Liver (tissue), 10 donors: ENCODE measurements at places on chromosomes 11 and 22.
A peak's percentile ranks its signal among the peaks of the same experiment; 100 is the strongest.

DNA sequence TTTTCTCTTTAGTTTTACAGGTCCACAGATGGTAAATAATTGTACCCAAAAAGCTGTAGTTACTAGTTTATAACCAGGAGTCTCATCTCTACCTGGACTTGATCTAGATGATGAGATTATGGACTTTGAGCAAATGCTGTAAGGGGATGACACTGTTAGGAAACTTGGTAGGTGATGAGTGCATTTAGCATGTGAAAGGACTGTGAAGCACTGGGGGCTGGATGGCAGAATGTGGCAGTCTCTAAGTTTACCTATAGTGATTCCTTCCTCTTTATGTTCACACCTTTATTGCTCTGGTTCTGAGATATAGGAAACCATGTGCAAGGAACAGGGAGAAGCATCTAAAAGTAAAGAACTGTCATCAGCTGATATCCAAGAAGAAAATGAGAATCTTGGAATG, 230.7 kb upstream of the CHORDC1 start:
- DNase-seq, result no peak

- DNase-seq, result no peak
These were observed 62.8 kb downstream of the PRDM11 start for GRCh38 chr11:45209000-45209879.

GRCh38 chr11:61080986-61081590, 21.2 kb upstream of the CD5 start:
- no peak for DNase-seq

DNA sequence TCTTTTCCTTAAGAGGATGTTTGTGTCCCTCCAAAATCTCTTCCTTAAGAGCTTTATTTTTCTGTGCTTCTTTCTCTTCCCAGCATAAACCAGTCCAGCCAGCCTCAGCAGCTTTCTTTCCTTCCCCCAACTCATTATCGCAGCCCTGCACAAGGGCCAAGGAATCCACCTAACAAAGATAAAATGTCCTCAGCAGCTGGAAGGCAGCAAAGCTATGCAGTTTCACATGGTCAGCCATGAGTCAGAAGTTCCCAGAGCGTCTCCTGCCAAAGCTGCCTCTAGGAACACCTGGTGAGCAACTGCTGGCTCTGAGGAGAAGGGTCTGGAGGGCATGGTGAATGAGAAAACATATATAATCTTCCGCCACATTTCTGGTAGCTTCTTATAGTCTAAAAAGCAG, 45.3 kb upstream of the HMGXB4 start:
- DNase-seq, result peak; percentile 57

DNA sequence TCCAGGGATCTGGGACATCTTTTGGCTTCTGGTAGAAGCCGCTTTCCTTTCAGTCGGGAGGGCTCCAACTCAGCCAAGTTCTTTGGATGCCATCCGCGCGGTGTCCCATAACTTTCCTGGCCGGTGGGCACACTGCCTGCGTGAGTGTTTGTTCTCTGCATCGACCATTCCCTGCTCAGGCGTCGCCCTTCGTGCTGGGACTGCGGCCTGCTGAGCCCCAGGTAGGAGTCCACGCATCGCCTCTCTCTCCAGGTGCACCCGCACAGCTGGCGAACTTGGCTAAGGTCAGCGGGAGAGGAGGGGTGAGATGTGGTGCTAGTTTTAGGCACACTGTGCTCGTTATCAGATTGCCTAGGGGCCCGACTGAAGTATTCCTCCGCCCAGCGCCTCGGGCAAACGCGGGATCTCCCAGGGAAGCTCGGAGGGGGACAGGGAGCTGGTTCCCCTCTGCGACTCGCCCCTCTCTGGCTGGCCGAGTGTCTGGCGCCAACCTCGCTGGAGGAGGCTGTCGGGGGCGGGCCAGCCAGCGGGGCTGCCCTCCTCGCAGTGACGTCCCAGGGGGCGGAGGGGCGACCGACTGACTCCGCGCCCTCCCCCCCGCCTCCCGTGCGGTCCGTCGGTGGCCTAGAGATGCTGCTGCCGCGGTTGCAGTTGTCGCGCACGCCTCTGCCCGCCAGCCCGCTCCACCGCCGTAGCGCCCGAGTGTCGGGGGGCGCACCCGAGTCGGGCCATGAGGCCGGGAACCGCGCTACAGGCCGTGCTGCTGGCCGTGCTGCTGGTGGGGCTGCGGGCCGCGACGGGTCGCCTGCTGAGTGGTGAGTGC, at the start of gene LAYN:
Gene LAYN (plus strand): TSS at position 607 of the 823 bp plus-strand sequence. CDS start 124 bp downstream, at position 731.
- DNase-seq, result no peak

- no peak for DNase-seq
These were observed 174.2 kb downstream of the BUD13 start for GRCh38 chr11:116598556-116598955.

GRCh38 chr11:85961930-85962363, 106.8 kb downstream of the CCDC83 start:
- DNase-seq, result no peak

DNA sequence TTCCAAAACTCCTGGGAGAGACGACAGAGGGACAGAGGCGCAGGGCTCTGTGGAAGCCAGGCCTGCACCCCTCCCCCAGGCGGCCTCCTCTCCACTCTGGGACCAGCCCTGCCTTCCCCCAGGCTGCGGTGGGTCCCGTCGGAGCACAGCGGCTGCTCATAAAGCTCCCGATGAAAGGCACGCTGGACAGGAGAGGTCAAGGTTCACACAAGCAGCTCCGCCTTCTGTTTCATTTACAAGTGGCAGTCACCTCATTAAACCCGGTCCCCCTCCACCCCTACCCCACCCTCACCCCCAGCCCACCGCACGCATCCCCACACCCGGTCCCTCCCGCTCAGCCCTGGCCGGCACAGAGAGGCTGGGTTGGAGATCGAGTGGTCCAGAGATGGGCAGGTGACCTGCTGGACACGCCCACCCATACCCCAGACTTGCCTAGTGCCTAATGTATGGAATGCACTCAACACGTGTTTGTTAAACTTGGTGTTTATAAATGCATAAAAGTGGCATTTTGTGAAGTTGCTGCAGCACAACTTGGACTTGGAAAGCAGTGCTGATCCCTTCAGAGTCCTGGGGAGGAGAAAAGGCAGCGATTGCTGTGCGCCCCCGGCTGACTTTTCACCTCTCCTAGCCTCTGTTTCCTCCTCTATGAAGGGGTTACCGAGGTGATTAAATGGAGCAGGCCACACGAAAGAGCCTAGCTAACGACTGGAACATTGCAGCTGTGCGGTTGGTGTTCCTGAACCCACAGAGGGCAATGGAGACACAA, 26.0 kb downstream of the RPUSD4 start:
- DNase-seq, result no peak

DNA sequence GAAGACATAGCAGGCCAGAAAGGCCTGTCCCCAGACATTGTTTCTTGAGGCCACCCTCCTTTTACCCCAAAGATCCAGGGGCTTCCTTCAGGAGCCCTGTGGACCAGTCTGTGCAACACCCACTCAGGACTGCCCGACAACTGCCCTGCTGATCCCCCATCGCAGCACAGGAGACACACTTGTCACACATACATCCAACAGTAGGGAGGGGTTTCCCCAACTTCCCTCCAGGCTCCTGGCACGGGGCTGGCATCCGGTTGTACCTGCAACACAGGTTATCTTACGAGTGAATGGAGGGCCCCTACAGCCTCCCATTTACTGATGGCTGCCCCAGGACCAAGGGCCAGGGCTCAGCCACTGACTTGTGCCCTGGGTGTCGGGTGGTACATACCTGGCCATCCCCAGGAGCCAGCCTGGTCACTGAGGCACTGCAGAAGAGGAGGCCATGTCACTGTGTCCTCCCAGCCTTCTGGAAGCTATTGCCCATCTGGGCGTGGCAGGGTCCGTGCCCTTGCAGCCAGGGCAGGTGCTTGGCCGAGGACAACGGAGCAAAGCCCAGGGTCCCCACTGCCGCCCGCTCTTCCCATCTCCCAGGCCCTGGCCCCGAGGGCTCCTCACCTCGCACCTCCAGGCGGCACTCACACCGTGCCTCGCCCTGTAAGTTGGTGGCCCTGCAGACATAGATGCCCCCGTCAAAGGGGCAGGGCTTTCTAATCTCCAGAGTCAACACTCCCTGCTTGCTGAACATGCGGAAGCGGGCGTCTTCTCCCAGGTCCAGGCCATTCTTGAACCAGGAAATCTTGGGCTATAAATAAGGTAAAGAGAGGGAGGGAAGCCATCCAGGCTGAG, 20.8 kb downstream of the MYBPC3 start:
- DNase-seq, result no peak

DNA sequence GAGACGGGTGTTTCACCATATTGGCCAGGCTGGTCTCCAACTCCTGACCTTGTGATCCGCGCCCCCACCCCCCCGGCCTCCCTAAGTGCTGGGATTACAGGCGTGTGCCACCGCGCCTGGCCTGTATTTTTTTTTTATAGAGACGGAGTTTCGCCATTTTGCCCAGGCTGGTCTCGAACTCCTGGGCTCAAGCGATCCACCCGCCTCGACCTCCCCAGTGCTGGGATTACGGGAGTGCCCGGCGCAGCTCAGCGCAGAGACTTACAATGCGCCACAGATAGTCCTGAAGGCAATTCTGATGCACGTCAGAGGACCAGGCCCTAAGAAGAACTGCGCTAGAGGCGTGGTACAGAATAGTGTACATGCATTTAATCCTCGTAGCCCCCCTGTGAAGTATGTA, 587 bp upstream of the VPS51 start:
- no peak for DNase-seq

DNA sequence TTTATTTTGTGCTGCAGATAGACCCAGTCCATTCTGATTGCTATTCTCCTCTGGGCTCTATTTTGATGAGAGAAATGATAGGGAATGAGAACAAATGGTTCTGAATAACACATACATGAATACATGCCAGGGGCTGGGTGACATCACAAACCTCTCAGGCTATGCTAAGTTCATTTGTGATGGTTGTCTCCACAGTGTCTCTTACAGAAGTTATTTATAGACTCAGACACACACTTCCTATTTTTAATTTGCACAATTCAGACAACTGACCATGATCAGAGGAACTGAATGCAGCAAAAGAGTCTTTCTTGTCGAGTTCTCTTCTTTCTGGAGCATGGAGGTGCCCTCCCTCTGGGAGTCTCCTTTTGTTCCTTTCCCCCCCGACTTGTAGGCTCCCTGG, 991.7 kb downstream of the OPCML start:
- DNase-seq, result no peak

DNA sequence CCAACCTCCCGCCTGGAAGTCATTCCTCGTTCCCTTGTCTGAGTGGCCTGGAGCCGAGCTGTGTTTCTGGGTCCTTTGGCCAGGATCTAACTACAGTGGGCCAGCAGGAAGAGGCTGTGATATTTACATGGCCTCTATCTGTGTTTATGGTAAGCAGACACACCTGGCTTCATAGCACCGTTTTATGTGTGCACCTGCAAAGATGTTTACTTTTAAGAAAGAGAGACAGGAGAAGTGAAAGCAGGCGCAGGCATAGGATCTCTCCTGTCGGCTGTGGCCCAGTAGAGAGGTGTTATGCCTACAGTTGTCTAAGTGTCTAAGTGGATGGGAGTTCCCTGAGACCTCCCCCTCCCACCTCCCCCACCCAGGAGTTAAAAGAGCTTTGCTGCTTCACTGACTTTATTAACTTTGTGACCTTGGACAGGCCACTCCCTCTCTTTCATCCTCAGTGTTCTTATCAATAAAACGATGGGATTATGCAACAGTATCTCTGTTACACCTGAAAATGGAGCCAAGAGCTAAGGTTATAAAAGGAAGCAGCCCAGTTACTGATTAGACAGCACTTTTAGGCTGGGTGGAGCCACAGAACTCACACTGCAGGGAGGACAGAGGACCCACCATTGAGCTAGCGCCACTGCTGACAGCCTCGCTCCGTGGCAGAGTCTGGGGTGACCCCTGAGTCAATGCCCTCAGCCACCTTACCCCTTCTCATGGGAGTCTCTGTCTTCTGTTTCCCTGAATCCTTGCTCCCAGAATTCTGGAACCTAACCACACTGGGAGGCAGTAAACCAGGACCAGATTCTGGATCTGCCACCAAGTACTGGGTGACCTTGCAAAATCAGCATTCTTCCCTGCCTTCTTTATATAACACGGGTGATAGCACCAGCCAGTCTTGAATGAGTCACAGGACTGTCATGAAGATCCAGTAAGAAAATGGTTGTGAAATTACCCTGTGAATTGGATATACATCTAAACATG, 22.0 kb downstream of the ST14 start:
- peak; percentile 53 for DNase-seq

DNA sequence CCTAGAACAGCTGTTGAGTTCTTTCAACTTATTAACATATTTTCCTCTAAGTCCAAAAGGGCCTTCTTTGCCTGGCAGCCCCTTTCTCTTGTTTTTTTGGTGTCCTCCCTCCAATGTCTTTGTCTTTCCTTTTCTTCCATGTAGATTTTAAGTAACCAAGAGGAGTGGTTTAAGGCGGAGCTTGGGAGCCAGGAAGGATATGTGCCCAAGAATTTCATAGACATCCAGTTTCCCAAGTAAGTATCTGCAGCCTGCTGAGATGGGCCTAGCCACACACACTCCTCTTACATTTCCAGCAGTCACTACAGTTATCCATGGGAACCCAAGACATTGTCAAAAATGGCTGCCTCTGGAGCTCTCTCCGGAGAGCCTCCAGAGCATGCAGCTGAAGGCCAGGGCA, 4.5 kb upstream of the TMA7B start:
- no peak for DNase-seq

DNA sequence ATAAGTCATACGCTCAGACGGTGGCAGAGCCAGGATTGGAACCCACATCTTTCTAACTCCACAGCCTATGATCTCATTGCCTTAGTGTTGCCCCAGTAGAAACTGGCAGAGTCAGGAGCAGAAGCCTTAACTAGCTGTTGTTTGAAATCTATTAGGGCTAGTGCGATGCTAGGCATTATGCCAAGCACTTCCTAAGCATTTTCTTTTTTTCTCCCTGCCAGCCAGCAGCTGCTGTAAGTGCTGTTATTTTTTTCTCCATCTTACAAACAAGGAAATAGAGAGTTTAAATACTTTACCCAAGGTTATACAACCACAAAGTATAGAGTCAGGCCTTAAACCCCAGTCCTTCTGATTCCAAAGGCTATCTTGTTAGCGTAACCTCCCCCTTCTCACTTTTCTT, 161.0 kb upstream of the SORL1-AS1 start:
- no peak for DNase-seq

DNA sequence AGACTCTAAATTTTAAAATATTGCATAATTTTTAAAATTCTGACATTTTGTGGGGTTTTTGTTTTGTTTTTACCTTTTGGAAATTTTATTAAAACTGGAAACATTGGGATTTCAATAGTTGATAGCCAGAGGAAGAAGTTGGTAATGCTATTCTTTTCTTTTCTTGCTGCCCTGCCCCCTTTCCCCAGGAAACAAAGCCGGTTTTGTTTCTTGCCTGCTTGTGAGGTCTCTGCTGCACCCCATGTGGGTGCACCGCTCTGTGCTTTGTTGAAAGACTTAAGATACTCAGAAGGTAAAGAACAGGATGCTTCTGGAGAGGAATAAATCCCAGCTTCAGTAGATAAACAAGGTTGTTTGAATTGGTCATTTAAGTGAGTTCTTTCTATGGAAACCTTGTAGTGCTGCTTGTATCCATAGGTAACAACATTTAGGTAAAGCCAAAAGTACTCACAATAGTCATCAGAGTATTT, 87.5 kb downstream of the YAP1 start:
- no peak for DNase-seq

- no peak for DNase-seq
These were observed 2.6 kb upstream of the SART1 start for GRCh38 chr11:65958774-65959420.
